Mesendoderm (in vitro differentiated cells): ENCODE measurements at places on chromosomes 11 and 22.

DNA sequence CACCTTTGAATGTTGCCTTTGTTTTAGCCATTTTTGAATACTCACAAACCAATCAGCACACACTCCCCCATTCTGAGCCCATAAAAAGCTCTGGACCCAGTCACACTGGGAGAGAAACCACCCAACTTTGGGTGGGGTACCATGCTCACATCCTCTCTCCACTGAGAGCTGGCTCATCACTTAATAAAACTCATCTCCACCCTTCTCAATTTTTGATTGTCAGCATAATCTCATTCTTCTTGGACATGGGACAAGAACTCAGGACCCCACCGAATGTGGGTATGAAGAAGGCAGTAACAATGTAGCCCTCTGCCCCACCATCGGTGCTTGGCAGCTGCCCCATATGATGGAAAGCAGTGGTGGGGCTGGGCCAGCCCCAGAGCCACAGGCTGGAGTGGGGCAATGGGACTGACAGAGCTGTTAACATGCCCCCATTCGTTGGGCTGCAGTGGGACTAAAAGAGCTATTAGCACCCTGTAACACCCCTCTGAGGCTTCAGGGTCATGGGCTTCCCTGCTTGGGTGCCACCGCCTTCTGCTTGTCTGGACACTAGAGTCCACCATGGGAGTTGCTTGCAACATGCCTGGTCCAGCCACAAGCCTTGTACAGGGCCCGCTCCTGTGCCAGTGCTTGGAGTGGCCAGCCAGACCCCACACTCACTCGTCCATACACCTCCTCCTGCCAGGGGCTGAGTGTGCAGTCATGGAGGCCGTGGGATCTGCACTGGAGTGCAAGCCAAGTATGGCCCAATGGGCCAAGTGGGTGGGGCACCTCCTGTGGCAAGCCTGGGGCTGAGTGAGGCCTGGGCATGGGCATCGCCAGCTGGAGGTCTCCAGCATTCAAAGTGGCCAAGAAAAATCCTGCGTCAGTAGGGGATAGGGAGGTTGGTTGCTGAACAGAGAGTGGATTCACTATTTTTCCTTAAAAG, 471.1 kb downstream of the TBC1D22A start:
- DNase-seq: peak; percentile 1

DNA sequence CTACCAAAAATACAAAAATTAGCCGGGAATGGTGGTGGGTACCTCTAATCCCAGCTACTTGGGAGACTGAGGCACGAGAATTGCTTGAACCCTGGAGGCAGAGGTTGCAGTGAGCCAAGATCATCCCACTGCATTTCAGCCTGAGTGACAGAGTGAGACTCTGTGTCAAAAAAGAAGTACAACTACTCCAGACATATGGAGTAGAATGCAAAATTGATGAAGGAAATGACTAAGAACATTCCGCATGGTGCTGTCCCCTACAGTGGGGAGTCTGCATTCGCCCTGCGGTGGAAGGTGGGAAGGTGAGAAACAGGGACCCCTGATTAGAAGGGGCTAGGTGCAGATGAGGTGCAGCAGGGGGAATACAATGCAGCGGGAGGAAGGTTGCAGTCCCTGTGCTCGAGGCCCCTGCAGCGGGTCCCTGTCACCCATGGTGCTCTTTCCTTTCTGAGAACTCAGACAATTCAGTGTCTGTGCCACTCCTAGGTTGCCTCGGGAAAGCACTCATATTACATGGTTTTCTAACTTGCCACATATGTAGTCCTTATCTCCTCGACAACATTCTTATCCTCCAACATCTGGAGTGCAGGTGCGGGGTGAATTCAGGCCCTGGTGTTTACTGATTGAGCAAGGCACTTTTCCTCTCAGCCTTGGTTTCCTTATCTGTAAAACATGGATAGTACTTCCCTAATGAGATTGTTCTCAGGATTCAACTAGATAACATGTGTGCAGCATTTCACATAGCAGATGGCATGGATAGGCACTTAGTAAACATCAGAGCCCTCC, 5.2 kb downstream of the POLD4 start:
- peak; percentile 62 for DNase-seq

DNA sequence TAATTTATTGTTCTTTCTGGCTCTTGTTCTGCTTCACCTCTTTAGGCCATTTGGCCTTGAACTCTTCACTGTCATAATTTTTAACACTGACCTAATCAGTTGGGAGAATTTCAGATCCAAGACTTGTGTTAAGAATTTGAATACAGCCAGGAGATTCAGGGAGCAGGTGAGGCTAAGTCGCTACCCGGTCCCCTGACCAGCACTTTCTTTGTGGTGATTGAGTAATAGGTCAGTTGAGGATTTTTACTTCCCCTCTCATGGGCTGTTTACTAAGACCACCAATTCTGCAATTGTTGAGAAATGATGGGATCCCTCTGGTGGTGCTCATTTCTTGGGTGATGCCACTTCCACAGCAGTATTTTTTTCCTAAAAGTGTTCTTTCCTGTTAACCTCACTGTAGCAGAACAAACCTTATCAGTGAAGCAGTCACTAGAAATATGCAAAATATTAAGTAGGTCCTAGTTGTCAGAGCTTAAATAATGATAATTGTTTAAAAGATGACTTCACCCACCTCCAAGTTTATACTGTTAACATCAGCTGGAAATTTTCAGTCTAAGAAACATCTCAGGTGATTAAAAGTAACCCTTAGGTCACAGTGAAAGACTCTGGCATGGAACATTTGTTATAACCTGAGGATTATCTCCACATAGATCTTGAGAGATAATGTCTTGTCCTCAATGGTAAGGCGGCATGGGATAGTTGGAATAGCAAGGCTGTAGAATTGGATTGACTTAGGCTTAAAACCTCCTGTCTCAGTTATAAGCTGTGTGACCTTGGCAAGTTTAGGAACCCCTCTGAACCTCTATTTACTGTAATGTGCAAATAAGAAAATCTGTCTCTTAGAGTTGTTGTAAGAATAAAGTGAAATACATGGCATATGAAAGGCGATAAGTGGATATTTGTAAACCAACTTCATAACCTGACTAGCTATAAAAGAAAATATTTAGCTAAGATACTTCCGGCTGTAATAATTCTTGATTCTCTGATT, 41.3 kb downstream of the POLD3 start:
- no peak for DNase-seq

DNA sequence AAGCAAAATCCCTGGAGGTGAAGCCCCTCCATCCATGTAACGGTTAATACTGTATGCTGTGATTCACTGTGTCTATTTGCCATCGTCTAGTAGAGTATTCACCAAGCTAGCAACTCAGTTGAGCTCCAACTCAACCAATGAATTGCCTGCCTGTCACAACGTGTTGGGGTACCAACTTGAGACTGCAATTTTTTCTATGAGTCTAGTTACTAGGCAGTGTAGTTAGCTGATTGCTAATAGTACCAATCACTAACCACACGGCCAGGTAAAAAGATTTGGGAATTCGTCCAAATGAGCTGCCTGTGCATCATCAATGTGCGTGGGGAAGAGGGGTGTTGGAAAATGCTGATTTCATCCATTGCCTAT, 1.0 kb upstream of the BTG4 start:
- DNase-seq: no peak

DNA sequence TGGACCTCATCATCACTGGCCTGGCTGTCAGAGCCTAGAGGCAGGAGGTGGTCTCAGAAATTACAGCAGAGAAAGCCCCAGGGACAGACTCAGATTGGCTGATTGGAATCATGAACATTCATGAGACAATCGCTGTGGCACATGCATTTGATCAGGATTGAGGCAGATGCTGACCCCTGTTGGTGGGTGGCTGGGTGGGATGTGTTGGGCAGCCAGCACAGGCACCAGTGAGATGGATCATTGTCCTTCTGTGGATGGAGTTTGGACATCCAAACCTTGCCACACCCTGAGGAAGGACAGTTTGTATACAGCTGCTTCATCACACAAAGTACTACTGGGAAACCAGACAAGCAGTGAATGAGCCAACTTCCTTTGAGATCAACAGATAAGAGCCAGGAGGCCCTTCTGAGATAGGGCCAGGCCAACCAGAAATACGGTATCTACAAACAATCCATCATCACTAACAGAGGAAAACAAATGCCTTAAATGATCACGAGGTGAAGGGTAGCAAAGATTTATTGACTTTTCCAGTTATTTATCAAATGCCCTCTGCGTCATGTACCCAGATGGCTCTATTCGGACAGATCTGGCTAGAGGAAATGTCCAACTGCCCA, 17.3 kb downstream of the COMMD9 start:
- peak; percentile 16 for DNase-seq

GRCh38 chr22:31960767-31961166, 16.4 kb downstream of the YWHAH start:
- no peak for DNase-seq

DNA sequence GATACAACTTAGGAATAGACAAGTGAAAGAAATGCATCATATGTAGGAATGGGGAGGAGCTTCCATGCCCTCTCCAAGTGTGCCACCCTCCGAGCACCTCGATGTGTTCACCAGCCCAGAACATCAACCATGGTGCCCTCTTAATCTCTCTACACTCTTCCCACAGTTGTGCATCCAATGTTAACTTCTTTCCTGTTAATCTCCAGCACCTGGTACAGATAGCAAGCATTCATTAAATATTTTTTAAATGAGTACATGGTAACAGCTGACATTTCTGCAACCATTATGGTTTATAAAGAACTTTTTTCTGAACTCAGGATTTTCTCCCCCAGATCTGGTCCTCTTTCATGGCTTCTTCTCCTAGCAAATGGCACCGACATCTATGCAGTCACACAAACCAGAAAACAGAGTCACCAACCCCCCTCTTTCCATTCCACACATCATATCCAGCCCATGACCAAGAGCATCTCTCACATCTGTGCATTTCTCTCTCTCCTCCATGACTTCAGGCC, 118.1 kb upstream of the CLPB start:
- no peak for DNase-seq

GRCh38 chr11:32792111-32792947, 2.1 kb downstream of the CCDC73 start:
- no peak for DNase-seq

DNA sequence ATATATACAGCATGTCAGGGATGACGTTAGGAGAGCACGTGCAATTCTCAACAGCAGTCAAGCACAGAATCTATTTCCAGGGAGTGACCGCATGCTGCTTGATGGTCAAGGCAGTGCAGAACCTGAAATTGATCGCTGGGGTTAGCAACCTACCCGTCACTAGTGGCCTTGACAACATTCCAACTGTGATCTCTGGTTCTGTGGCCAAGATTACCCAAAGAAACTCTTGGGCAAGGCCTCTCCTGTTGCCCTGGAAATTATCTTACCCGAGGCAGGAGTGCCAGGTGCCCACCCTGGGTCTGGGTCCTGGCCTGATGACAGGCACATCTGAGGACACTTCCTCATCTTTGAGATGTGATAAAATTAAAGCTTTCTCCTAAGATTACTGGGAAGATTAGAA, 2.2 kb downstream of the TM7SF2 start:
- no peak for DNase-seq

DNA sequence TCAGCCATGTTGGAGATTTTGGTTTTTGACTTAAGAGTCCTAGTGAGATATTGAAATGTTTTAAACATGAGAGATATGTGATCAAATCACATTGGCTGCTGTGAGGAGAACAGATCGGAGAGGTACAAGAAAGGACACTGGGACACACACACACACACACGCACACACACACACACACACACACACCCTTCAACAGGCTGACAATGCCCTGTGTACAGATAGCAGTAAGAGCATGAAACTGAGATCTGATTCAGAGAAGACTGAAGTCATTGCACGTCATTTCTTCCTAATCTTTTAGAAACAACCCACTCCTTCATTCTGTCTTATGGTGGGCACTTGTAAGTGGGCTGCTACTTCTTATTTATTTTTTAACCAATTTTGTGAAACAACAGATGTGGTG, 200.5 kb upstream of the E2F8 start:
- DNase-seq: no peak

DNA sequence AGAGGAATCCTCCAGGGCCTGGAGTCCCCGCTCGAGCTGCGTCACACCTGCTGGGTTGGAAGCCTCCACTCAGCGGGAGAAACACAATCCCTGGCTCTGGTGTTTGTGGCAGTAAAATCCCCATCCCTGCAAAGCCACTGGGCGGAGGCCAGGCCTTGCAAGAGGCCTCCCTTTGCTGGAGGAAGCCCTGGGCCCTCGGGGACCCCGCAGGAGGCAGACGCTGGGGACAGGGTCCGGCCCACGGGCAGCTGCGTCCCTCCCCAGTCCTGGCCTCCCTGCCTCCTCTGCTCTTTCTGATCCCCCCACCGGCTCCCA, 194.7 kb downstream of the BRD1 start:
- DNase-seq: no peak

DNA sequence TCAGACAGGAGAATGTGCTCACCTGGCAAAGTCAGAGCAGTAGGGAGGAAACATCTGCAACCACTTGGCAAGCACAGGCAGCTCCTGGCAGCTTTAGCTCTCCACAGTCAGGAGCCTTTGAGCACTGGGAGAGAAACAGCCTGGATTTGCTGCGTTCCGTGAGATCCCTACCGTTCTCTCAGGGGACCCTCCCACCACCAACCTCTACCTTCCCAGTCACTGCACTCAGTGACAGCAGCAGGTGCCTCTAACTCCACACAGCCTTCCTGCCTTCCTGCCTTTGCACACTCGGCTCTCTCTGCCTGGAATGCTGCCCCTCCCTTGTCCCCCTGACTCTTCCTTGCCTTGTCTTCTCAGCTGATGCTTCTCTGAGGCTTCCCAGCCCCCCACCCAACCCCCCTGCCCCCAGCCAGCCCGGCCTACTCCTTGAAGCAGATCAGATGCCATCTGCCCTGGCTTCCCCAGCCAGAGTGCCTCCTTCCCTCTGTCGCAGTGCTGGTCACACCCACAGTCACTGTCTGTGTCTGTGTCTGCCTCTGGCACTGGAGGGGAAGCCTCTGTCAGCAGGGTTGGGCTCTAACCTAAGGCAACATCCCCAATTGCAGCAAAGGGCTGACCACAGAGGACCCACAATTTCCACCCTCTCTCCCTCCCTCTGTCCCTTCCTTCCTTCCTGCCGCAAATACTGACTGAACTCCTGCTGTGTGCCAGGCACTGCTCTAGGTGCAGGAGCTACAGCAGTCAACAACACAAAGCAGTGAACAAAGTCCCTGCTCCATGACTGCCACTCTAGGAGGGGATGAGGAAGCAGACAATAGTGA, 14.9 kb upstream of the TSKU start:
- peak; percentile 87 for DNase-seq

- peak; percentile 37 for DNase-seq
Observed at GRCh38 chr11:117929916-117930570, 841 bp upstream of the TMPRSS13 start.

- no peak for DNase-seq
Observed at GRCh38 chr11:73317373-73317772, 9.3 kb downstream of the ARHGEF17 start.

- DNase-seq: no peak
Observed at GRCh38 chr11:1829039-1829820, 5.6 kb upstream of the SYT8 start.

DNA sequence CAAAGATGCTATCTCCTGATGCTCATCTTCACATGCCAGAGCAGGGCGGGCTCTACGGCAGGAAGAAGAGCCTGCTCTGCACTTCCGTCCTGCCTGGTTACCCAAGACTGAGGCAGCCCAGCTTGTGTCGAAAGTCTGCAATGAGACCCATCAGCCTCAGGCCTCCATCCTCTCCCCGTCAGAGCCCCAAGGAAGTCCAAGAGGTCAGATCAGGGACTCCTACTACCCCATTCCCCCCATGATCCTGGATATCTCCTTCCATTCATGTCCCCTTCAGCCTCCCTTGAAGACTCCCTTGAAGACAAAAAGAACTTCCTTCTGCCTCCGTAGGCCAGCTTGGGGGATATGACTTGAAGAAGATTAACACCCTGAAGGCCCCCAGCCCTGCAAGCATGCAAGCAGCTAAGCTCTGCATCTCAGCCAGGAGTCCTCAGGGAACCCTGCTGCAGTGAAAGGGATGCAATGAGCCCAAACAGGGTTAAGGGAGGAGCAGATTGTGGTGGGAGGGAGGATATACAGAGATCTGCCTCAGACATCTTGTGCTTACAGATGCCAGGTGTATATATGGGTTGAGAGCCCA, 85.6 kb downstream of the TRIM29 start:
- DNase-seq: no peak
